ENCODE measurements at places on chromosomes 5 and 9.

DNA sequence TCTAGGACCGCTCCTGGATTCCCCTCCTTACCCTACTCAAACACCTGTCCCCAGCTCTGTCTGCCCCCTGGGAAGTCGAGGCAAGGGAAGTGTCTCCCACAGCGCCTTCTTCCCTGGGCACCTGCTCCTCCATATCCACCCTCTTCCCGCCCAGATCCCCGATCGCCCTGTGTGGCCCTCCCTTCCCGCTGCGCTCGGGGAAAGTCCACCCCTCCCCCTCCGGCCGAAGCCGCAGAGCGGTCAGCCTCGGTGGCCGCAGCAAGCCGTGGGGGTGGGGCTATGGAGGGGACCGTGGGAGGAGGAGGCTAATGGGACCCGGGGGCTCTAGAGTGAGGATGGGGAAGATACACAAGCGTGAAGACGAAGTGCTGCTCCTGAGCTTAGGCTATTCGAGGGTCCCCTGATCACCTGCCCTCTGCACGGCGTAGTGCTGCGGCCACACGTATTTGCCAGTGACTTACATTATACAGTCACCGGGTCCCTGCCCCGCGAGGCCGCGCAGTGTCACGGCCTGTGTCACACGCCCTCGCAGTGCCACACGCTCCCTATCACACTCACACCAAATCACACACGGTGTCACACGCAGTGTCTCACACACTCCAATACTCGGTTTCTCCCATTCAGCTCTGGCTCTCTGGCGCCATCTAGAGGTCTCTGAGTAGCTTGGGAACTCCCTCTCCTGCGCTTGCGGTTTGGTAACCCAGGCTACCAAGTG is 658 bp upstream of the PCDH1 start:
- no peak overlapping the region for H3K27ac ChIP-seq
- H3K36me3 ChIP-seq = no peaks in the 10 kb centered on the region
- peak; percentile 92 for DNase-seq
- H3K4me3 ChIP-seq = peak overlapping the region; percentile 74
- peaks cover 32% of the 10 kb centered on the region for H3K4me1 ChIP-seq

GRCh38 chr9:125707472-125707804 is 430 bp upstream of the MAPKAP1 start:
- DNase-seq = no peak
- H3K4me1 ChIP-seq = peaks cover 3% of the 10 kb centered on the region
- no peaks in the 10 kb centered on the region for H3K27me3 ChIP-seq
- H3K4me3 ChIP-seq = no peak overlapping the region
- peak overlapping the region; percentile 69 for H3K27ac ChIP-seq

GRCh38 chr5:132434416-132435286 is 55.9 kb downstream of the IRF1 start:
- peaks cover 15% of the 10 kb centered on the region for H3K4me1 ChIP-seq
- peak overlapping the region; percentile 34 for H3K27ac ChIP-seq
- H3K36me3 ChIP-seq = peaks cover 9% of the 10 kb centered on the region
- H3K4me3 ChIP-seq = no peak overlapping the region
- no peaks in the 10 kb centered on the region for H3K27me3 ChIP-seq
- peak; percentile 86 for DNase-seq

DNA sequence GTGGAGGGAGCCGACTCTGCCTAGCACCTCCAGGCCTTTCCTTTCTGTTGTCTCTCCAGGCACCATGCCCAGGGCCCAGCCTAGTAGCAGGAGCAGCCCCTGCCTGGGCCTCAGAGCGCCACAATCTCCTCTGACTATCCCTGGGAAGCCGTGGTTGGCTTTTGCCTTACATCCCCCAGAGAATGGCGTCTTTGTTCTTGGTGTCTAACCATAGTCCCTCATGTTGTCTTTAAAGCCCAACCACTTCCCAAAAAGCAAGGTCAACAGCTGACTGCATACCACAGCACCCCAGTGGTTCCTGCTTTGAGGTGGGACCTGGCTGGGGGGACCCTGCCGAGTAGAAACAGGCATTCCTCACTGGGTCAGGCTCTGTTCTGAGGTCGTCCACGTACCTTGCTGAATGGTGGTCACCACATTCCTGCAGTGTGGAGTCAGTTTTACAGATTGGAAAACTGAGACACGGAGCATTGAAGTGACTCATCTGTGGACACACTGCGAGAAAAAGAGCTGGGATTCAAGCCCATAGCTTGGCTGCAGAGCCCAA is 13.7 kb upstream of the CERCAM start:
- no peak for DNase-seq
- peaks cover 20% of the 10 kb centered on the region for H3K4me1 ChIP-seq
- no peak overlapping the region for H3K27ac ChIP-seq
- H3K4me3 ChIP-seq = no peak overlapping the region
- H3K36me3 ChIP-seq = no peaks in the 10 kb centered on the region

- no peaks in the 10 kb centered on the region for H3K36me3 ChIP-seq
- DNase-seq = no peak
- no peaks in the 10 kb centered on the region for H3K27me3 ChIP-seq
- H3K4me3 ChIP-seq = no peak overlapping the region
- H3K27ac ChIP-seq = no peak overlapping the region
- H3K4me1 ChIP-seq = peaks cover 1% of the 10 kb centered on the region
Measured at GRCh38 chr5:56659971-56660370, 155.4 kb upstream of the MAP3K1 start.

DNA sequence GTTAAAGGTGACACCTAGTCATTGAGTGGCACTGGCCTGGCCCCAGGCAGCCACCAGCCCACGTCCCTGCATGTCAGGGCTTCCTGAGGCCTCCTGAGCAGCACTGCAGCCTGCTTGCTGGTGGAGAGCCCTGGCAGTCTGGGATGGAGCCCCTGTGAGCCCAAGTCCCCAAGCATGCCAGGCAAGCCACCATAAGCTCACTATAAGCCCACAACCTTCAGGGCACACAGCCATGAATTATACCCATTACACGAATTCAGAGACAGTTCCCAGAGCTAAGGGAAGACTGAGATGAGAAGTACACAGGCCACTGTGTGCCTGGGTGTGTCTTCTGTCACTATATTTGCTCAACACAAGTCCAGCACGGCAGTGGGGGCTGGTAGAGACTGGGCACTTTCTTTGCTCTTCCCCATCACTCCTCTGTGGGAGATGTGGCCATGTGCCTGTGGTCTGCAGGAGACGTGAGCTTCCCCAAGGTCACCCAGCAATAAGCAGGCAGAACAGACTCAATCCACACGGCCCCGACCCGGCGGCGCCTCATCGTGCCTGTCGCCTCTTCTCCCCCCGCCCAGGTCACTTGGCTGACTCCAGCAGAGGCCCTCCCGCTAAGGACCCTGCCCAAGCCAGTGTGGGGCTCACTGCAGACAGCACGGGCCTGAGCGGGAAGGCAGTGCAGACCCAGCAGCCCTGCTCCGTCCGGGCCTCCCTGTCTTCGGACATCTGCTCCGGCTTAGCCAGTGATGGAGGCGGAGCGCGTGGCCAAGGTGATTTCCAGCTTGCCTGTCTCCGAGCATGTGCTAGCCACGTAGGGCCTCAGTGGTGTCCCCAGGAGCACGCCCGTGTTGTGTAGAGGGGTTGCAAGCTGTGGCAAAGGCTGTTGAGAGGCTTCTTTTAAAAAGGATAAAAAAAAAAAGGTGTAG is 114.8 kb downstream of the WNK2 start:
- DNase-seq = no peak
- H3K4me3 ChIP-seq = no peak overlapping the region
- no peaks in the 10 kb centered on the region for H3K36me3 ChIP-seq
- H3K4me1 ChIP-seq = no peaks in the 10 kb centered on the region

DNA sequence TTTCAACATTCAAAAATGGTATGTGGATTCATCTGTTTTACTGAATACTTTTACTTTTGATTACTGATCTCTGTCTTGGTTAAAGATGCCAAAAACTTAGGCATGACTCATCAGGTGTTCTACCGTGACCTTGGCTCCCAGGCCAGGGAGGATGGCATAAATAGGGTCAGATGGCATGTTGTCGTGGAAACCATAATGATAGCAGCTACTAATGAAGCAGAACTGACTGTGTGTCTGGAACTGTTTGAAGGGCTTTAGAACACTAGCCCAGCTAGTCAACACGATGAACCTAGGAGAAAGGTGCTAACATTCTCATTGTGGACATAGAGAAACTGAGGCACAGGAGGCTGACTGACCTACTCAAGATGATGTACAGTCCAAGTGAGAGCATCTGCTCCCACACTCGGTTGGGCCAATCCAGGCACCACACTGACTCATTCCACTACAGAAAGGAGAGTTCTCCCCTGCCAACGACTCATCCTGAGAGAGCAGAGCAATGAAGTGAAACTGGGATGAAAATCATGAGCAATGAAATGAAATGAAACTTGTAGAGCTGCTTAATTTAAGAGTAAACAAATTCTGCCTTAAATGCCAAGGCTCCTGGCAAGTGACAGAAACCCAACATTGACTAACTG is 116.0 kb downstream of the TENT4A start:
- DNase-seq = no peak
- H3K4me3 ChIP-seq = no peak overlapping the region
- H3K4me1 ChIP-seq = no peaks in the 10 kb centered on the region
- H3K27ac ChIP-seq = no peak overlapping the region

DNA sequence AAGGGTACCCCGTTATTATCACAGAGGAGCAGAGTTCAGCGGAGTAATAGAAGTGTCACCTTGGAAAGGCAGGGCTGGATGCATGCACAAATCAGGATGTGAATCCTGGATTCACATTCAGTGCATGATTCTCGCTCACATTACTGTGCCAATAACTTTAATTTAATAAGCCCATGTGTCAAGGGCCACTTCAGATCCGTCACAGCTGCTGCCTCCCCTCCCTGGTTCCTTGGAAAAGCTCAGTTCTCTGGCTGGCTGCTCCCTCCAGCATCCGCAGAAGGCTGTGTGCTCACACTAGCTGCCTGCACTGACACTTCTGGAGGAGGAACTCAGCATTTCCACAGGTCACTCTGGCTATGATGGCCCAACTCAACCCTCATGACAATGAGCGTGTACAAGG is 256.8 kb upstream of the ADAMTS16 start:
- no peaks in the 10 kb centered on the region for H3K4me1 ChIP-seq
- H3K4me3 ChIP-seq = no peak overlapping the region
- peaks cover 41% of the 10 kb centered on the region for H3K27me3 ChIP-seq
- H3K36me3 ChIP-seq = no peaks in the 10 kb centered on the region

- no peak overlapping the region for H3K27ac ChIP-seq
- no peaks in the 10 kb centered on the region for H3K27me3 ChIP-seq
- DNase-seq = no peak
- H3K4me3 ChIP-seq = no peak overlapping the region
- H3K36me3 ChIP-seq = no peaks in the 10 kb centered on the region
- no peaks in the 10 kb centered on the region for H3K4me1 ChIP-seq
Measured at GRCh38 chr5:79582186-79582585, 30.1 kb upstream of the TENT2 start.

- H3K27ac ChIP-seq = no peak overlapping the region
- DNase-seq = no peak
- no peaks in the 10 kb centered on the region for H3K27me3 ChIP-seq
- H3K36me3 ChIP-seq = no peaks in the 10 kb centered on the region
- no peak overlapping the region for H3K4me3 ChIP-seq
Measured at GRCh38 chr9:134858051-134858841, 22.4 kb upstream of the FCN2 start.

DNA sequence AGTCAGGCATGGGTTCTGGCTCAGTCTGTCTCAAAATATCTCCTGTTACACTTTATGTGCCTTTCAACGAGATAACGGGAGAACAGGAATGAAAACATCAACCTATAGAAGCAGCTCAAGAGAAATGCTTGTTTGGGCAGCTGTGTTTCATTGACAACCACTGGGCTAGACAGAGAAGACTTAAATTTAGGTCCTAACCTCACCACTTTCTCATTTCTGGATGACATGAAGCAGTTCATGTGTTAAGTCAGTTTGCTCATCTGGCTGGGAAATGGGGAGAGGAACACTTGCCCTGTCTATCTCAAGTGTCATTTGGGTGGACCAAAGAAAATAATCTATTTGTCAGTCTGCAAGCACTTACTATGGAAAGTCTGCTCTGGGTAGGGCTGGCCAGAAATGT is 66.7 kb upstream of the PCA3 start:
- peaks cover 3% of the 10 kb centered on the region for H3K4me1 ChIP-seq
- H3K27ac ChIP-seq = no peak overlapping the region
- peaks cover 1% of the 10 kb centered on the region for H3K36me3 ChIP-seq
- no peak for DNase-seq

DNA sequence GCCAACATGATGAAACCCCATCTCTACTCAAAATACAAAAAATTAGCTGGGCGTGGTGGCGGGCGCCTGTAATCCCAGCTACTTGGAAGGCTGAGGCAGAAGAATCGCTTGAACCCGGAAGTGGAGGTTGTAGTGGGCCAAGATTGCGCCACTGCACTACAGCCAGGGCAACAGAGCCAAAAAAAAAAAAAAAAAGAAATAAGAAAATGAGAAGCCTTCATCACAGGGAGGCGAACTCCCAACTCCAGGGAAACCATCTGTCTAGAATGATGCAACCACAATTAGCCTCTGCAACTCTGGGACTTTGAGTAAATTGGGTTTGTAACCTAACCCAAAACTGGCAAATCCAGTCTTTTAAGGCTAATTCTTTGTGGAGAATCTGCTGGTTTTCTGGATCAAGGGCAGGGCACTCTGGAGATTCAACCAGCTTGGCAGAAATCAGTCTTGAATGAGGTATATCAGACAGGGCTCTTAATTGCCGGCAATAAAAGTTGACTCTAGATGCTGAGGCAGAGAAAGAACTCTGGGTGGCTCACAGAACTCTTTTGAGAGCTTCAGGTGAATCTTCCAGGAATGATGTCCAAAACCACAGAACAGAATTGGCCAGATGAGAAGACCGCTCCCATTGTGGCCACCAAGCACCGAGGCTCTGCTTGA is 9.9 kb downstream of the S100Z start:
- DNase-seq = no peak
- H3K27me3 ChIP-seq = no peaks in the 10 kb centered on the region
- H3K36me3 ChIP-seq = no peaks in the 10 kb centered on the region

DNA sequence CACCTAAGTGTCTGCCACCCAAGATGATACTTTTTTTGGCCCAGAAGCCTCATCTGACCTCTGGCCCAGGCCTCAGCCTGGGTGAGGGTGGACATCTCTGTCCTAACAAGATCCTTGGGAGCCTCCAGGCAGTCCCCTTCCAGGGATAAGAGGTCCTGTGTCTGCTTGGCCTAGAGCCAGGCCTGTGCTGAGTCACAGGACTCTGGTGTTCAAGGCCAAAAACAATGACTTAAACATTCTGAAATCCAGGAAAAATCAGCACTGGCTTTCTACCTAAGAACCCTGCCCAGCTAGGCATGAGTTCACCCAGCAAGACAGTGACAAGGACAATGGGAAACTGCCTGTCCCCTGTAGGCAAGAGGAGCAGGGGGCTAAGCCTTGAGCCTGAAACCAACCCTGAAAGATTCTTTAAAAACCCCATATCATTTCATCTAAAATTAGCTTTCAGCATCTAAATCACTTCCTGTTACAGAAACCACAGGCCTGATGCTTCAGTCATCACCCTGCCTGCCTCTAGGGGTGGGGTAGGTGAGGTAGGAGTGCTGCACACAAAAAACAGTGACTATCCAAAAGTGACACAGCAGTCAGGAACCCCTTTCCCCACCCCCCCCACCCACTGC is 29.9 kb downstream of the CSF2 start:
- H3K27me3 ChIP-seq = no peaks in the 10 kb centered on the region
- H3K36me3 ChIP-seq = no peaks in the 10 kb centered on the region
- no peak overlapping the region for H3K4me3 ChIP-seq
- peaks cover 14% of the 10 kb centered on the region for H3K4me1 ChIP-seq
- DNase-seq = peak; percentile 96
- peak overlapping the region; percentile 53 for H3K27ac ChIP-seq

- H3K36me3 ChIP-seq = no peaks in the 10 kb centered on the region
- no peak overlapping the region for H3K27ac ChIP-seq
- no peaks in the 10 kb centered on the region for H3K4me1 ChIP-seq
- H3K27me3 ChIP-seq = no peaks in the 10 kb centered on the region
Measured at GRCh38 chr5:127430627-127431026, 86.8 kb upstream of the PRRC1 start.

GRCh38 chr9:82031538-82032280 is 43.1 kb downstream of the SPATA31D1 start:
- no peaks in the 10 kb centered on the region for H3K36me3 ChIP-seq
- peak; percentile 80 for DNase-seq
- H3K27ac ChIP-seq = no peak overlapping the region

Measured in mesenchymal stem cell (in vitro differentiated cells and primary cell).